ENCODE measurements at places on chromosomes 5 and 9.

DNA sequence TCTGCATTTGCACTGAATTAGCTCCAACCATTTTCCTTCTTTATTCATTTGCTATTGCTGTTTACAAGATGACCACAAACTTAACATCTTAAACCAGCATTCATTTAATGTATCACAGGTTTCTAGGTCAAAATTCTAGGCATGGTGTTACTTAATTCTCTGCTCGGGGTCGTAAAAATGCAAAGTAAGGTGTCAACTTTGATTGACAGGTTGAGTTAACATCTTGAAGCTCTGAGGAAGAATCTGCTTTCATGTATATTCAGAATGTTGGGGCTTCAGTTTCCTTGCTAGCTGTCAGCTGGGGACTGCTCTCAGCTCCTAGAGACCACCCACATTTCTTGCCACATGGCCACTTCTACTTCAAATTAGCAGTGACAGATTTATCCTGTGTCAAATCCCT, 348.7 kb upstream of the GRIN3A start:
- DNase-seq, result no peak

DNA sequence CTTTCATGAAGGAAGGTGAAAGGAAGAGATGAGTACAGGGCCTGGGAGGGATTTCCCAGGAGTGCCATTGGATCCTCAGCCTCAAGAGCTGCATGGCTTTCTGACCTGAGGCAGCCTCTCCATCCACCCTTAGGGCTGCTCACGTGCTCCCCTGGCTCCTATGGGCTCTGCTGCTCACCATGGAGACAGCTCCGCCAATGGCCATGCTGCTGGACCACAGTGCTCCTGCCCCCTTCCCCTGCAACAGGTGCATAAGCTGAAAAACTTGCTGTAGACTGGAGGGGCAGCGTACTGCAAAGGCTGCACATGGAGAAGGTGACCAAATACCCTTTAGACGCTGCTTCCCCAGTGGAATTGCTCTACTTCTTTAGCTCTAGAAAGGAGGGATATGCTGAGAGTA, 112.7 kb upstream of the PANK3 start:
- DNase-seq, result no peak

GRCh38 chr5:52709167-52709925, 78.4 kb upstream of the ITGA1 start:
- peak; percentile 7 for DNase-seq

GRCh38 chr9:92563116-92564100, 27.6 kb upstream of the ECM2 start:
- DNase-seq, result no peak

DNA sequence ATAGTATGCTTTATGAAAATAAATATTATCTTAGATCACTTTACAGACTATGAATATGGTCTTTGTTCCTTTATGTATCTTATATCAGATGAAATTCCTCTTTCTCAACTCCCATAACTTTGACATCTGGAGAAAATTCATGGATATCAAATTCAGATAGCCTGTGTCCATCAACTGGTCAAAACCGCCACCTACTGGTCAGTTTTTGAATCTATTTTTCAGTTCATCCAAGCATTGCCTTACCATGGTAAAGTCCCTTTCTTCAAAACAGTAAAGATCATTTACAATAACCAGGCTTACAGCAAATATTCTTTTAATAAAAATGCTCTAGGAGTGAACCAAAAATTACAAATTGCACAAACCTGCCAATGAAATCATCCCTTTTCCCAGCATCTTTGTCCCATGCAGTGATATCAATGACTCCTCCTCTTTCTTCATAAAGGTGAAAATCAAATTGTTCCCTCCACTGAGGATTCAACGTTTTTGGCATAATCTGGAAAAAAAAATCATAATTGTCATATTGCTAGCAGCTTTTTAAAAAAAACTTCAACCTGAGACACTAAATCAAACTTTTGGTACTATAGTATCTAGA, 290.5 kb downstream of the SLF1 start:
- peak; percentile 22 for DNase-seq

- no peak for DNase-seq
These were observed 49.4 kb upstream of the ZBTB43 start for GRCh38 chr9:126755317-126755875.

DNA sequence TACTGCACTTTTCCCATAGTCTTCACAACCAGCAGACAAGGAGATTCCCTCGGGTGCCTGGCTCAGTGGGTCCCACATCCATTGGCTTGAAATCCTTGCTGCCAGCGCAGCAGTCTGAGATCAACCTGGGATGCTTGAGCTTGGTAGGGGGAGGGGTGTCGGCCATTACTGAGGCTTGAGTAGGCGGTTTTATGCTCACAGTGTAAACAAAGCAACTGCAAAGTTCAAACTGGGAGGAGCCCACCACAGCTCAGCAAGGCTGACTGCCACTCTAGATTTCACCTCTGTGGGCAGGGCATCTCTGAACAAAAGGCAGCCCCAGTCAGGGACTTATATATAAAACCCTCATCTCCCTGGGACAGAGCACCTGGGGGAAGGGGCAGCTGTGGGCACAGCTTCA, 512.3 kb upstream of the MPDZ start:
- DNase-seq, result no peak

GRCh38 chr9:69223605-69224004, 49.5 kb downstream of the TJP2 start:
- DNase-seq, result peak; percentile 30

- no peak for DNase-seq
These were observed 607 bp downstream of the UQCRQ start for GRCh38 chr5:132867046-132867451.

DNA sequence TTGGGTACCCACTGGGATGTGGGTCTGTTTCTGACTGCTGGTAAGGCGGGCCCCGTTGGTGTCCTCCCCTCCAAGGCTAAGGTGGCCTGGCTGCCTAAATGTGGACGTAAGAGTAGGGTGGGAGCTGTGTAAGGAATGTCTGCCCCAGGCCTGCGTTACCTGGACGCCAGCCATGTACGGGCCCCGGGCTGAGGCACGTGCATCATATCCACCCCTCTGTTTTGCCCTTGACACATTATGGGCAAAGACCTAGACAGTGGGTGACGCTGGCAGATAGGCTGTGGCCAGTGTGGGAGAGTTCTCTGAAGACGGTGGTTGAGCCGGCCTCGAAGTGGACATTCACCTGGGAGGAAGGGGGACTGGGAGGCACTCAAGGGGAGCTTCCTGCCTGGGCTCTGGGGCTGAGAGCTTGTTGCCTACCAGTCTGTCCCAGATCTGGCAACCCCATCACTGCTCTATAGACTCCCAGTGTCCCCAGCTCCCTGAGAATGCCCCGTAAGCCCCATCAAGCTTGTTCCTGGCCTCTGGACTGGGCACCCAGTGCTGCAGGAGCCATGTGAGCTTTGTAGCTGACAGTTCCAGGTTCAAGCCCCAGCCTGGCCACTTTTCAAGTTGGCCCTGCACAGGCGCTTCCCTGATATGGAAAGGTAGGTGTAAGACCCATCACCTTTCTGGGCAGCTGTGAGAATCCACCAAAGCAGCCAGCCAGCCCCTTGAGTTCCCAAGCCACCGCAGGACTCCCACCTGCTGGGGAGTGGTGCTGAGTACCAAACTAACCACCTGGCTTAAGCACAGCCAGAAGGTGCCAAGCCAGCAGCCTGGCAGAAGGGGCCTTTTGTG, 3.2 kb upstream of the PRR7 start:
- DNase-seq, result no peak

DNA sequence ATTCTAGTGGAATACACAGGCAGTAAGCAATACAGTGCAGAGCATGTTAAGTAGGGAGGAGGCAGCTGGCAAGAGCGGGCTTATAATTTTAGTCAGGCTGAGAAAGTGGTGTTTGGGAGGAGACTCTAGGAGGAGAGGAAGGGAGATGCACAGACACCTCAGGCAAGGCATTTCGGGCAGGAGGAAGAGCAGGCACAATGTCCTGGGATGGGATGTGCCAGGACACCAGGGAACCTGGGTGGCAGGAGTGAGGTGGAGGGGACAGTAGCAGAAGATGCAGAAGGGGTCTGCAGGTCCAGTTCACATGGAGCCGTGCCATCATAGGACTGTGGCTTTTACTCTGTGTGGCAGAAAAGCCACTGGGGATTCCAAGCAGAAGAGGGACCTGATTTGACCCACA, 143.7 kb upstream of the FSTL4 start:
- DNase-seq, result no peak

DNA sequence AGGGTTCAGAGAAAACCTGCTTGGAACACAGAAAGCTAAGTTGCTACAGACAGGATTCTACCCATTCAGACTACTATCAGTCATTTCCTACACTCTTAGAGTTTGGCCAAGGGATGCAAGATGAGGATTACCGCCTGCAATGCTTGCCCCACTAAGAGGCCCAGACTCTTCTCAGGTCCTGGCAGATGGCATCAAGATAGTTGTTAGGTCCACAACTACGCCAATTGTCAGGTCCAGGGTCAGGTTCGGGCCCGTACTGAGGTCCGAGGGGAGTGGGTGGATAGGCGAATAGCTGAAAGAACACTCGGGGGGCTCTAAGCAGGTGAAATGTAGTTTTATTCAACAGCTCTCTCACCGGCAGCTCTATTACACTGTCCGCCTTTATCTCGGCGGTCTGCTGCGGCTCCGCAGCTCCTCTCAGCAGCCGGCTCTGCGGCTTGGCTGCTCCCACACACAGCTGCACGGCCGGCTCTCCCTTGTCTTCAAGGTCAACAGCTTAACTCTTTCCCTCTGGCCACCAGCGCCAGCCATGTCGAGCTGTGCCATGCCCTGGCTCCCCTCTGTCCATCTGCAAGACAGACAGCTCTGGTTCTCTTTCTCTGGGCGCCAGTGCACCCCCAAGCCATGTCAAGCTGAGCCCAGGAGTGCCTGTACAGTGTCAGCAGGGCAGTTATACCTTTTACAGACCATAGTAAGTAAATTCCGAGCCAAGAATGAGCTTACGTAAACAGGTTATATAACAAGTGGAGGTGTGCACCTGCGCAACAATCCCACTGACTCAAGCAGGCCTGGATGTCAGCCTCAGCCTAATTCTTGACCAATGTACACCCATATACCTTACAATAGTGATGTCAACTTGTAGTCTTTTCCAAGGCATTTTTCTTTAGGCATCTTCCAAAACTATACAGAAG, 24.0 kb downstream of the ENC1 start:
- no peak for DNase-seq

DNA sequence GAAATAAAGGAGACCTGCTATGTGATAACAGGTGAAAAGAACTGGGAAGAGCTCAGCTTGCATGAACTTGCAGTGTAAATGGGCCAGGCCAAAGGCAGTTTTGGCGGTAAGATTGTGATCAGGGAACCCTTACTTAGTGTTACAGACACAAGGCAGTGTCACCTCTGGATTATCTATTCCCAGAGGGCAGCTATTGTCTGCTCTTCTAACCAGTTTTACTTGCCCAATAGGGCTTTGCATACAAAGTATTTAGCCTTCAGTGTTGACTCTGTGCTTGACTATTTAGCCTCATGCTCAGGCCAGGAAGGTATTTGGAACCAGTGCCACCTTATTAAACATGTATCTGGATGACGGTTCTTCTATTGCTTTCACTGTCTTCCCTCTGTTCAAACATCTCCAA, 38.3 kb downstream of the GDNF start:
- no peak for DNase-seq

DNA sequence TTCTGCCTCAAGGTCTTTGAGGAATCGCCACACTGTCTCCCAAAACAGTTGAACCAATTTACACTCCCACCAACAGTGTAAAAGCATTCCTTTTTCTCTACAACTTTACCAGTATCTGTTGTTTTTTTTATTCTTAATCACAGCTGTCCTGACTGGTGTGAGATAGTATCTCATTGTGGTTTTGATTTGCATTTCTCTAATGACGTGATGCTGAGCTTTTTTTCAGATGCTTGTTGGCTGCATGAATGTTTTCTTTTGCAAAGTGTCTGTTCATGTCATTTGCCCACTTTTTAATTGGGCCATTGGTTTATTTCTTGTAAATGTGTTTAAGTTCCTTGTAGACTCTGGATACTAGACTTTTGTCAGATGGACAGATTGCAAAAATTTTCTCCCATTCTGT, 400.0 kb downstream of the DEPDC1B start:
- no peak for DNase-seq

- DNase-seq, result no peak
These were observed 44.8 kb downstream of the ROR2 start for GRCh38 chr9:91905237-91905650.

GRCh38 chr5:78320401-78320800, 25.9 kb upstream of the AP3B1 start:
- DNase-seq, result peak; percentile 31

DNA sequence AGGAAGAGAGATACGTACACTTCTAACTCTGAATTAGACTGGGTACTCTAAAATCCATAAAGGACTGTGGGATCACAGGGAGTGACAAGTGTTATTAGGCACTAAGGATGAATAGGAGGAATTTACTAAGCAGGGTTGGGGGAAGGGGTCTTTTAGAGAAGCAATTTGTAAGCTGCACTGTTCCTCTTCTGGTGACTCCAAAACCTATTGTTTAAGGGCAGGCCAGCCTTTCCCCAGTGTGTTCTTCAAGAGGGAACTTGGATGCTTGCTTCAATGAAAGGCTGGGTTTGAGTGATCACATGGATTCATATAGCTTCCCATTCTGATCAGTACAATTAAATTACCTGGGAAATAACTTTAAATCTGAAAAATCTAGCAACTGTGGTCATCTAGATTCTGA, 71.8 kb downstream of the STX17 start:
- no peak for DNase-seq

GRCh38 chr9:17635115-17635890, 56.4 kb downstream of the SH3GL2 start:
- no peak for DNase-seq

DNA sequence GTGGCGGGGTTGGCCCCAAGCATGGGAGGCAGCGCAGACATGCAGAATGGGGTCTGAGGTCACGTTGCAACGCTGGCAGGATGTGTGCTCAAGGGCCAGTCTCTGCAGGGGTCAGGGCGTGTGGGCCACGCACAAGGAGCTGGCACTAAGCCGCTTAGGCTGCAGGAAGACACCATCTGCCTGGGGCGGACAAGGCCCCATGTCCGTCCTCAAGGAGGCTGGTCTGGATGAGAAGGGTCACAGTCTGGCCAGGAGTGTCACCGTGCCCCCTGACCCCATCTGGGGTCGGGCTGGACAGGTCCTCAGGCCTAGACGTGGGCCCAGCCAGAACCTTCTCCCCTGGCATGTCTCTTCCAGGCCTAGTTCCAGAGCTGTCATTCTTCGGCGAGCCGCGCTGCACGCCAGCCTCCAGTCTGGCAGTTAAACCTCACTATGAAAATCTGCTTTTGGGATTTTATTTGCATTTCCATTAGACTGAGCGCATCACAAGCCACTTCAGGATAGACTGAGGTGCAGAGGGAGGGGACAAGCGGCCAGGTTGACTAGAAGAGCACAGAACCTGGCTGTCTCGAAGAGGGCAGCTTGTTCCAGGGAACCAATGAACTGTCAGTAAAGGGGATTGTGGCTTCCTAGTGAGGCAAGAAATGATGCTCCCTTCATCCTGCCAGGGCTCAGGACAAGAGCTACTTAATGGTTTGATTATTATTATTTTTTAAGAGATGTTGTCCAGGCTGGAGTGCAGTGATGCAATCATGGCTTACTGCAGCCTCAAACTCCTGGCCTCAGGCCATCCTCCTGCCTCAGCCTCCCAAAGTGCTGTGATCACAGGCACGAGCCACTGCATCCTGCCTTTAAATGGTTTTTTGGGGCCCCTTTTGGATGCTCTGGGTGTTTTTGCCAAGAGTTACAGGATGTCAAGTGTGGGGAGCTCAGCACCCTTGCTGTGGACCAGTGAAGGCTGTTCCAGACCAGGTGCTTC, 4.3 kb downstream of the BRD3OS start:
- DNase-seq, result no peak

- DNase-seq, result no peak
These were observed 18.2 kb upstream of the SLC30A5 start for GRCh38 chr5:69075522-69076179.

- DNase-seq, result no peak
These were observed 79.1 kb downstream of the AOPEP start for GRCh38 chr9:94805585-94805984.
